Right kidney (tissue), 9 donors: ENCODE measurements at places on chromosomes 11 and 22.

DNA sequence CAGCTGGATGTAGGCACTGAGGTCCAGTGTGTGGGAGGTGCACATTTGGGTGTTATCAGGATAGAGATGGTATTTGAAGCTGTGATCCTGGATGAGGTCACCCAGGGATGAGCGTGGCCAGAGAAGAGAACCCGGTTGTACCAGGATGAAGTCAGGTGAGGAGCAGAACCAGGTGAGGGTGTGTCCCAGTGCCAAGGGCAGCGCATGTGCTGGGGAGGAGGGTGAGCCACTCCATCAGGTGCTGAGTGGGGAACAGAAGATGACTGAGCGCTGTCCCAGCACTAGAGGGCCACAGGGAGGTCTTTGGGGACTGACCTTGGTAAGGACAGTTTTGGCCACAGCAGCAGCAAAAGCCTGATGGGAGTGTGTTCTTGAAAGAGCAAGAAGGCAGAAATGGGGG, 2.7 kb downstream of the ARL2 start:
- DNase-seq: no peak

DNA sequence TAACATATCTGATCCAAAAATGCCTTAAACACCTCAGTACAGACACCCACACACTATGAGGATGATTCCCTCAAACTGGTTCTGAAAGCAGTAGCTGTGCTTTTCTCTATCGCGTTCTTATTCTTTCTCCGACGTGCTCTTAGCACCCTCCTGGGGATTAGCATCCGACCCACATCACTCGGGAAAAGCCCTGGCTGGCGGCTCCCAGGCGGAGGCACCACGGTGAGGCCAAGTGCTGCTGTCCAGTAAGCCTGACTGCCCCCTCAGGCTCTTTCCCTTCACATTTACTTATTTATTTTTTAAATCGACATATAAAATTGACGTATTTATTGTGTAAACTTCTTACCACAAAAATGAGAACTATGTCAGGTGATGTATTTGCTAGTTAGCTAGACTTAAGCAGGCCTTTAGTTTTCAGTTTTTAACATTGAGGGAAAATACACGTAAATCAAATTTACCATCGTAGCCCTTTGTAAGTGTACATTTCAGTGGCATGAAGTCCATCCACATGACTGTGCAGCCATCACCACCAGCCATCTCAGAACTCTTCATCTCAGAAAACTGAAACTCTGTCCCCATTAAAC, 19.2 kb downstream of the TBX1 start:
- DNase-seq: no peak

GRCh38 chr11:94924612-94925011, 48.7 kb downstream of the CWC15 start:
- no peak for DNase-seq

DNA sequence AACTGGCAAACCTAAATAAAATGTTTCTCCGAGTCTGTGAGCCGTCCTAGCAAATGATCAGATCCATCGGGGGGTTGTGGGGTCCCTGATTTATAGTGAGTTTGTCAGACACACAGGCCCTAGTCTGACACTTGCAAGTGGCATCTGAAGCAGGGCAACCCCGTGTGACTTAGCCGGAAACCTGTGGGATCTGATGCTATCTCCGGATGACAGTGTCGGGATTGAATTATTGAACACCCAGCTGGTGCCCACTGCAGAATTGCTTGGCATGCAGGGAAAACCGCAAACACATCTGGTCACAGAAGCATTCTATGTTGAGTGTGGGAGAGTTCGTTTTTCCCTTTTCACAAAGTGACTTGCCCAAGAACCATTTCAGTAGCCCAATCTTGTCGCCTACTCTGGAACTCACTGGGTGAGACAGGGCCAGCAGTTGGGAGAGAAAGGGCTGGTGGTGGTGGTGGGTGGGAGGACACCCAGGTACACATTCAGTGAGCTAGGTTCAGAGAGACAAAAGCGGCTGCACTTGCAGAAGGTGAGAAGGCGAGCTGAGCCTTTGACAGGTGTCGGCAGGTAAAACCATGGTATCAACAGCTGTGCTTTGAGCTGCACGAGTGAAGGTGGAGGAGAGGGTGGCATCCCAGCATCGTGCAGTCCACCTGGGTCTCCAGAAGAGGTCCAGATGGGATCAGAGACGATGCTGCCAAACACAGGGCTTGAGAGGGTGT, 33.7 kb upstream of the B3GAT1 start:
- DNase-seq: no peak

- no peak for DNase-seq
Observed at GRCh38 chr11:120224972-120225909, 14.4 kb downstream of the OAF start.

GRCh38 chr22:26889802-26890201, 232.4 kb downstream of the MIAT start:
- no peak for DNase-seq

DNA sequence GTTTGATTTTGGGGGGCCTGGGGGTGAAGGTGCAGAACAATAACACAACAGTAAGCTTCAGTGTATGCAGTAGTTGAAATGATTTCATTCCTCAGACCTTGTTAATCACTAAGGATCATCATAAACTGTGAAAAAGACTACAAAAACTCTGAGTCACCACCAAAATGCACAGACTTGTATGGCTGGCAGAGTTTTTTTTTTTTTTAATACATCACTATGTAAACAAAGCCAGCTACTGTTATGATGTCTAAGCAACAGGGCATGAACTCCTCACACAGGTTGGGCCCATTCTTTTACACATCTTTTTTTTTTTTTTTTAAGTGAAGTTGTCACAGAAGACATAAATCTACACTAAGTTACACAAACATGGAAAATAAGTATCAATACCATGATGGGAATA, 311.9 kb downstream of the GUCY1A2 start:
- DNase-seq: no peak

- peak; percentile 81 for DNase-seq
Observed at GRCh38 chr11:113474362-113475159, 637 bp downstream of the DRD2 start.

GRCh38 chr22:38353701-38354100, 36.5 kb upstream of the CSNK1E start:
- no peak for DNase-seq

DNA sequence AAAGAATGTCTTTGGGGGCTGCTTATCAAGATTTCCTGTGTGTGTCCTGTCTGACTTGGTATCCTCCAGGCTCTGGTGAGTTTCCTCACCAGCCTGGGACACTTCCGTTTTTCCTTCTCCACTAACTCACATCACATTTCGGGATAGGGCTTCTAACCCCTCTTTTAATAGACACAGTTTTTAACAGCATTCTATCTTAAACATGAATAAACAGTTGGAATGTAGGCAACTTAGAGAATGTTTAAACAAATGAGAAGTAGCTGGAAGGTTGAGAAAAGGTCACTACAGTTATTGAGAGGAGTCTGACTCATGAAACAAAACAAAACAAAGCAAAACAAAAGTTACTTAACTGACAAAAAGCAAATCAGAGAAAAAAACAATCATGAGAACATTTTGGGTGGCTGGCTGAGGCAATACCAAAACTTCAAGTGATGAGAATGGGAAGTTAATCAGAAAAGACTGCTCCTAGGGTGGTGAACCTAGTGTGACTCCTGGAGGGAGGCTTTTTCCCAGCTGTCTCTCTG, 64.7 kb upstream of the CTSC start:
- no peak for DNase-seq

DNA sequence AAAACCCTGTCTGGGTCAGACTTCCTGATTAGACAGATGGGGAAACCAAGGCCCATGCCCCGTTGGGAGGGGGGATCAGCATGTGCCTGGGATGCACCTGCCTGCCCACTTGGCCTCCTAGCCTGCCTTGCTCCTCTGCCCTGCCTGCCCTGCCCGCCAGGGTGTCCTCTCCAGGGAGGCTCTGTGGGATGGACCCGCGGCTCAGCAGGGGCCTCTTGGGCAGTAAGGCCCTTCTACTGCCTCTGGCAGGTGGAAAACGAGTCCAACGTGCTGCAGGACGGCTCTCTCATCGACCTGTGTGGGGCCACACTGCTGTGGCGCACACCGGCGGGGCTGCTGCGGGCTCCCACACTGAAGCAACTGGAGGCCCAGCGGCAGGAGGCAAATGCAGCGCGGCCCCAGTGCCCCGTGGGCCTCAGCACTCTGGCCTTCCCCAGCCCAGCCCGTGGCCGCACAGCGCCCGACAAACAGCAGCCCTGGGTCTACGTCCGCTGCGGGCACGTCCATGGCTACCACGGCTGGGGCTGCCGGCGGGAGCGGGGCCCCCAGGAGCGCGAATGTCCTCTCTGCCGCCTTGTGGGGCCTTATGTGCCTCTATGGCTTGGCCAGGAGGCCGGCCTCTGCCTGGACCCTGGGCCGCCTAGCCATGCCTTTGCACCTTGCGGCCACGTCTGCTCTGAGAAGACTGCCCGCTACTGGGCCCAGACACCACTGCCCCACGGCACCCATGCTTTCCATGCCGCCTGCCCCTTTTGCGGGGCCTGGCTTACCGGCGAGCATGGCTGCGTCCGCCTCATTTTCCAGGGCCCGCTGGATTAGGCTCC, 4.7 kb upstream of the DPP3 start:
- DNase-seq: no peak

GRCh38 chr11:128021349-128022006, 565.9 kb downstream of the ETS1 start:
- DNase-seq: no peak

GRCh38 chr11:133104009-133104744, 428.1 kb downstream of the OPCML start:
- DNase-seq: no peak
